Effector memory CD8-positive, alpha-beta T cell (primary cell): ENCODE measurements at places on chromosomes 16 and 17.

DNA sequence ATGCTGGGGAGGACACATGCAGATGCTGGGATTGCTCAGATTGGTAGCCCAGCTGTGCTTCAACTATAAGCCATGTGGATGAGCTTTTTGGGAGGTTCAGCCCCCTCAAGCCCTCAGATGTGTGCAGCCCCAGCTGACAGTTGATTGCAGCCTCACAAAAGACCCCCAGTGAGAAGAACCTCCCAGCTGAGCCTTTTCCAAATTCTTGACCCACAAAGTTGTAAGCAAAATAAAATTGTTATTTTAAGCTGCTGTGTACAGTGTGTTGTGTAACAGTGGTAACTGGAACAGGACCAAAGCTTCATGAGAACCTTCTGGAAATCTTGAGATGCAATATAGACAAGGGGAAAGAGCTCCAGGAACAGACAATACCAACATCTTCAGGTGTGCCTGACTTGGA, 156.8 kb upstream of the IRX3 start:
- no peaks in the 10 kb centered on the region for H3K36me3 ChIP-seq
- DNase-seq, result no peak
- H3K4me1 ChIP-seq, result no peaks in the 10 kb centered on the region

DNA sequence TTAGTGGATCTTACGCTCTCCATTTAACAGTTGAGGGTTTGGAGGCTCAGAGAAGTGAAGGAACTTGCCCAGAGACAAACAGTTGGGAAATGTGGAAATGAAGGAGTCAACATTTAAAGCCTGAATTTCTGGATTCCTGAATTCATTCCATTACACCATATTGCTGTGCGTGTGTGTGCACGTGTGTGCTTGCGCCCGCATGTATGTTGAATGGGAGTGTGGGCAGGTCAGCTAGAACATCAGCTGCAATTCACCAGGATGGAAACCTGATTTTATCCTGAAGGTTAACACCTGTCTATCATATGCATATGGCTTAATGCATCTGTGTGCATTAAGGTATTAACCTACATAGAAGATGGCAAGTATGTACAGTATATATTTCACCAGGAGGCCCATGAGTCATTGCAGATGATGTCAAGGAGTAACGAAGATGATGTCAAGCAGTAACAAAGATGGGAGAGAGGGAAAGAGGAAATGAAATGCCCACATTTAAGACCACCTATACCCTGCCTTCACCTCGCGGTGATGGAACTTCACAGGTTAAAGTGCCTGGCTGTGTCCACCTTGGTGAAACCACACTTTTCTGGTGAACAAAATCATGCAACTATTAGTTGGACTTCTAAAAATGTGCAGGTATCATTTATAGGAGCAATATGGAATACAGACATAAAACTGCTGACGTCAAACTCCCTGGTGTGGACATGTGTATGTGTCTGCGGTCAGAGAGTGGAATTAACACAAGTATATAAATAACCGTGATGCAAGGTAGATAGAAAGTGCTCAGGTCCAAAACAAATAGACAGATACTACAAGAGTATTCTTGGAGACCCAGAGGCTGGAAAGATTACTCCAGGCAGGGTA, 832 bp upstream of the ADAP2 start:
- no peak for DNase-seq
- H3K4me1 ChIP-seq, result peaks cover 10% of the 10 kb centered on the region
- peak overlapping the region; percentile 60 for H3K4me3 ChIP-seq
- no peak overlapping the region for H3K27ac ChIP-seq

GRCh38 chr16:68289621-68290329, 21.0 kb downstream of the SLC7A6OS start:
- peaks cover 52% of the 10 kb centered on the region for H3K36me3 ChIP-seq
- peak; percentile 15 for DNase-seq

DNA sequence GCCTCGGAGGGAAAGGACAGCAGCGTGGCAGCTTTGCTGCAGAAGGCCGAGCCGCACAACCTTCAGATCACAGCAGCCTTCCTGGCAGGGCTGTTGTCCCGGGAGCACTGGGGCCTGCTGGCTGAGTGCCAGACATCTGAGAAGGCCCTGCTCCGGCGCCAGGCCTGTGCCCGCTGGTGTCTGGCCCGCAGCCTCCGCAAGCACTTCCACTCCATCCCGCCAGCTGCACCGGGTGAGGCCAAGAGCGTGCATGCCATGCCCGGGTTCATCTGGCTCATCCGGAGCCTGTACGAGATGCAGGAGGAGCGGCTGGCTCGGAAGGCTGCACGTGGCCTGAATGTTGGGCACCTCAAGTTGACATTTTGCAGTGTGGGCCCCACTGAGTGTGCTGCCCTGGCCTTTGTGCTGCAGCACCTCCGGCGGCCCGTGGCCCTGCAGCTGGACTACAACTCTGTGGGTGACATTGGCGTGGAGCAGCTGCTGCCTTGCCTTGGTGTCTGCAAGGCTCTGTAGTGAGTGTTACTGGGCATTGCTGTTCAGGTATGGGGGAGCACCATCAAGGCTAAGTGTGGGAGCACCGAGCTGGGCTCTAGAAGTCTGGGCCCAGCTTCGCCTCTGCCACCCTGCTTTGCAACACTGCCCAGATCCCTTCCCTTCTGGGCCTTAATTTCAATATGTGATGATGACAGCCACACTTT, 18.6 kb downstream of the NOD2 start:
- no peak overlapping the region for H3K27ac ChIP-seq
- H3K4me1 ChIP-seq, result peaks cover 7% of the 10 kb centered on the region
- H3K27me3 ChIP-seq, result no peaks in the 10 kb centered on the region
- H3K36me3 ChIP-seq, result peaks cover 3% of the 10 kb centered on the region
- DNase-seq, result no peak
- H3K4me3 ChIP-seq, result no peak overlapping the region

DNA sequence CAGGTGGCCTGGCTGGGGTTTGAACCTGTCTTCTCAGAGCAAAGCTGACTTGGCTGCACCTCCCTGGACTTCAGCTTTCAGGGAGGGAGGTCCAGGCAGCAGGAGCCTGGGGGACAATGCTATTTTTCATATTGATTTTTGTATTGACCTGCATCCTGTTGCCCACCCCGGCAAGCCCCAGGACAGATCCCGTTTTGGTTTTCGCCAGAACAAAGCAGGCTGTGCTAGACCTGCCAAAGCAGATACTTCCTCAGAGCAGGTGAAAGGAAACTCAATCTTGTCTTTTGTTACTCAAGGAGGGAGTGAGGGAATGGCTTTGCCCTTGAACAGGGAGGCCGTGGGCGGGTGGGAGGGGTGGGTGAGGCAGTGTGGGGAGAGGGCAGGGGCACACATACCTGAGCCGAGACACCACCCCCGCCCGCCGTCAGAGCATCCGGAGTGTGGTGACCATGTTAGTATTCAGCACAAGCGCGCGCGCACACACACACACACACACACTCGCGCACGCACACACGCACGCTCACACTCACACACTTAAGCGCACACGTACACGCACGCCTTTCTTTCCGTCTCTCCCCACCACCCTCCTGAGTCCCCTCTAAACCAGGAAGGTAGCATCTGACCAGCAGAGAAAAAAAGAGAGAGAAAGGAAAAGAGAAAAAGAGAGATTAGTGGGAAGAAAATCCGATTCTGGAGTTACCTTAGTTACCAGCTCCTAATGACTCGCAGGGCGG, 59.5 kb downstream of the RAI1 start:
- H3K36me3 ChIP-seq, result no peaks in the 10 kb centered on the region
- H3K27me3 ChIP-seq, result no peaks in the 10 kb centered on the region
- DNase-seq, result no peak
- H3K27ac ChIP-seq, result no peak overlapping the region

DNA sequence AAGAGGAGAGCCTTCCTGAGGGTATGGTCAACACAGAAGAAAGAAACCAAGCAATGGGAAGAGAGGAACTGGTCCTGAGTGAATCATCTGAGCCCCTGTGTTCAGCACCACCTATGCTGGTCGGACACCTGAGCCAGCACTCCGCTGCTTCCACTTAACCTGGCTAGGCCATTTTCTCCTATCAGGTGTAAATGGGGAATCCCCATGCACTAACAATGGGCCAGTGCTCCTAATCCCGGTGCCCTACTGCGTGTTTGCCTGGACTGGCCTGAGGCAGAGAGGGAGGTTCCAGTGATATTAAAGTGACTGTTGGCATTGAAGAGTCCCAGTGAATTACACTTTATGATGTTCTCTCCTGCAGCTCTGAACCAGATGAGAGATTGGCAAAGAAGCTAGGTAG, 34.4 kb upstream of the XYLT2 start:
- DNase-seq, result no peak
- peaks cover 46% of the 10 kb centered on the region for H3K27me3 ChIP-seq
- H3K4me3 ChIP-seq, result no peak overlapping the region
- H3K27ac ChIP-seq, result no peak overlapping the region
- H3K4me1 ChIP-seq, result no peaks in the 10 kb centered on the region
- no peaks in the 10 kb centered on the region for H3K36me3 ChIP-seq

- H3K4me3 ChIP-seq, result no peak overlapping the region
Measured at GRCh38 chr16:85940214-85940613, 41.3 kb downstream of the IRF8 start.

- peaks cover 18% of the 10 kb centered on the region for H3K27me3 ChIP-seq
- no peak for DNase-seq
- H3K27ac ChIP-seq, result no peak overlapping the region
- H3K4me3 ChIP-seq, result no peak overlapping the region
- no peaks in the 10 kb centered on the region for H3K4me1 ChIP-seq
- peaks cover 2% of the 10 kb centered on the region for H3K36me3 ChIP-seq
Measured at GRCh38 chr17:38996660-38997337, 29.6 kb upstream of the FBXO47 start.

DNA sequence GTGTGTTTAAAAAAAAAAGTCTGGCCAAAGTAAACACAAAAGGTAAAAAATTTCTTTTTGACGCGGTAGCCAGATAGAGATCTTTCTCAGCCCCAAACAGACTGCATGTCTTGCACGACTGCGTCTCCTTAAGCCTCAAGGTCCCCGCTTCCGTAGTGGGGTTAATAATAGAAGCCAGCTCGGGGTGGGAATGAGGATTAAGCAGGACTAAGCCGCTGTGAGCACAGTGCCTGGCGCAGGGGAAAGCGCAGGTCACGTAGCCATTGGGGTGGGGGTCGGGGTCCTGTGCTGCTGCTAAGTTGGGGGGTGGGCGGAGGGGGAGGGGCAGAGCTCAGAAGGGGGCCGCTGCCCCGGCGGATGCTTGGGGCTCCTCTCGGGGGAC, 521 bp downstream of the GGA2 start:
- peaks cover 41% of the 10 kb centered on the region for H3K36me3 ChIP-seq
- H3K4me3 ChIP-seq, result peak overlapping the region; percentile 90
- peak; percentile 42 for DNase-seq
- no peaks in the 10 kb centered on the region for H3K27me3 ChIP-seq
- peaks cover 48% of the 10 kb centered on the region for H3K4me1 ChIP-seq

- no peak overlapping the region for H3K4me3 ChIP-seq
- no peak overlapping the region for H3K27ac ChIP-seq
- no peaks in the 10 kb centered on the region for H3K36me3 ChIP-seq
- no peaks in the 10 kb centered on the region for H3K4me1 ChIP-seq
- peaks cover 49% of the 10 kb centered on the region for H3K27me3 ChIP-seq
Measured at GRCh38 chr16:26988186-26988585, 78.5 kb upstream of the C16orf82 start.

DNA sequence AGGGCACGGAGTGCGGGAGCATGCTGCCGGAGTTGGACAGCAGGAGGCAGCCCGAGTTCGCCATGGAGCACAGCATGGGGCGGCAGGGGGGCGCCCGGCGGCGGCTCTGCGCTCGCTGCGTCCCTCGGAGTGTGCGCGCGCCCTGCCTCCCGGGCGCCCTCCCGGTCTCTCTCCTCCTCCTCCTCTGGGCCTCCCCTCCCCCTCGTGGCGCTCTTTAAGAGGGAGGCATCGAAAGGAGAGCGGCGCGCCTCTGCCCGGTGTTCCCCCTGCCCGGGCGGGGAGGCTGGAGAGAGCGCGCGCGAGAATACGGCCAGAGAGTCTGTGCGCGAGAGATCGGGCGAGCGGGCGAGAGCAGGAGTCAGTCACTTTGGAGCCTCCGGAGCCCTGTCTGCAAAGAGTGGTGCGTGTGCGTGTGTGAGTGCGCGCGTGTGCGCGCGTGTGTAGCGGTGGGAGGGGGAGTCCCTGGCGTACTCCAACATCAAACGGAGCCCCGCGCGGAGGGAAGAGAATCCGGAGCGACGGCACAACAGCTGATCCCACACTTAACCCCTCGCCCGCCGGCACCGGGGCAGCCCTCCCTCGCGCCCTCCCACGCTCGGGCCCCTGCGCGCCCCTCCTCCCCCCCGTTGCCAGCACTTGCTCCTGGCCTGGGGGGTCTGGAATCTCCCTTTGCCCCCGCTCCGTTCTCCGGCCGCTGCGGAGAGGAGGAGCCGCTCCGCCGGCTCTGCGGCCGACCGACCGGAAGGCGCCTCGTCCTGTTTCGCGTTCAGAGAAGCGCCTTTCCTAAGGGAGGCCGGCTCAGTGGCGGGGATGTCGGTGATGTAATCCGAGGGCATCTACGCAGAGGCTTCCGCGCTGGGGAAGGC, 108.9 kb downstream of the ENGASE start:
- peaks cover 3% of the 10 kb centered on the region for H3K36me3 ChIP-seq

DNA sequence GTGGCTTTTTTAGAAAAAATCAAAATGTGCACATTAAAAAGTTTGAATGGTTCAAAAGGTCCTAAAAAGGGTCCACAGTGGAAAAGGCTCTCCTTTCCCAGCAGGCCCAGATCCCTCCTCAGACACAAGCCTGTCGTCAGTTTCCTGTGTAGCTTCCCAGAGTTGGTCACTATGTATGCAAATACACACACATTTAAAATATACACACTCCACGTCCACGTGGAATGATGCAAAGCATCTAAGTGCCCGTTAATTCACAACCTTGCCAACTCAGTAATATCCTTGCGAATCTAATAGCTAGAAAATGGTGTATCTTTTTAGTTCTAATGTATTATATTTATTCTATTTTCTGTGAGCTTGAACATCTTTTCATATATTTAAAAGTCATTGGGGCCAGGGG, 17.7 kb downstream of the NLRC5 start:
- H3K27me3 ChIP-seq, result no peaks in the 10 kb centered on the region
- no peak for DNase-seq
- peak overlapping the region; percentile 93 for H3K27ac ChIP-seq
- H3K36me3 ChIP-seq, result peaks cover 83% of the 10 kb centered on the region
- H3K4me1 ChIP-seq, result peaks cover 61% of the 10 kb centered on the region

DNA sequence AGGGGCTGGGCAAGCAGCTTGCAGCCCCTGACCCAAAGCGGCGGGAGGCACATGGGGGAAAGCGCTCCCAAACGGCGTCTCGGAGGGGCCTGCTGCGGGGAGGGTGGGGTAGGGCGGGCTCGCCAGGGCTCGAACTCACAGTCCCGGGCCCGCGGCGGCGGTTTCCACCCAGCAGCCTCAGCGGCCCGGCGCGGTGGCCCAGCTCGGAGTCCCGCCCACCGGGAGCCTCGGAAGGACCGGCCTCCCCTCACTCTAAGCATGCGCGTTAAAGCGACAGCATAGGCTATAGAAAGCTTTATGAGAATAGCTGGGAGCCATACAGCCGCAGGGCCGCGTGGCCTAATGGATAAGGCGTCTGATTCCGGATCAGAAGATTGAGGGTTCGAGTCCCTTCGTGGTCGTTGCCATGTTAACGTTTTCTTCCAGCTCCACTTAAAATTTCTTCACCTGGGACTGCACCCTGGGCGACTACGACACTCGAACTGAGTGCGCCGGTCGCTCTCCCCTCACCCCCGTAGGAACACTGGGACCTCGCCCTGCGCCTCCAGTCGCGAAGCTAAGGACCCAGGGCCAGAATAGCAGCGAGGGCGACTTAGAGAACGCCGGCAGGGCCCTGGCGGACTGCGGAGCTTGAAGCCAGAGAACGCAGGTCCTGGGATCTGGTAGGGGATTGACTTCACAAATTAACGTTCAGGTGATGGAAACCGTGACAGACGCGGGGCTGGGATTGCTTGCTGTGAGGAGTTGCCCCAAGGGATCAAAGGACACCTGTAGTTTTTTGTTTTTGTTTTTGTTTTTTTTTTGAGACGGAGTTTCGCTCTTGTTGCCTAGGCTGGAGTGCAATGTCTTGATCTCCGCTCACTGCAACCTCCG, 15.8 kb downstream of the ZNF213 start:
- peak overlapping the region; percentile 85 for H3K4me3 ChIP-seq
- H3K27ac ChIP-seq, result peak overlapping the region; percentile 100
- peaks cover 20% of the 10 kb centered on the region for H3K4me1 ChIP-seq
- H3K36me3 ChIP-seq, result peaks cover 55% of the 10 kb centered on the region
- peak; percentile 98 for DNase-seq
